ENCODE measurements at places on chromosomes 6 and 20.

DNA sequence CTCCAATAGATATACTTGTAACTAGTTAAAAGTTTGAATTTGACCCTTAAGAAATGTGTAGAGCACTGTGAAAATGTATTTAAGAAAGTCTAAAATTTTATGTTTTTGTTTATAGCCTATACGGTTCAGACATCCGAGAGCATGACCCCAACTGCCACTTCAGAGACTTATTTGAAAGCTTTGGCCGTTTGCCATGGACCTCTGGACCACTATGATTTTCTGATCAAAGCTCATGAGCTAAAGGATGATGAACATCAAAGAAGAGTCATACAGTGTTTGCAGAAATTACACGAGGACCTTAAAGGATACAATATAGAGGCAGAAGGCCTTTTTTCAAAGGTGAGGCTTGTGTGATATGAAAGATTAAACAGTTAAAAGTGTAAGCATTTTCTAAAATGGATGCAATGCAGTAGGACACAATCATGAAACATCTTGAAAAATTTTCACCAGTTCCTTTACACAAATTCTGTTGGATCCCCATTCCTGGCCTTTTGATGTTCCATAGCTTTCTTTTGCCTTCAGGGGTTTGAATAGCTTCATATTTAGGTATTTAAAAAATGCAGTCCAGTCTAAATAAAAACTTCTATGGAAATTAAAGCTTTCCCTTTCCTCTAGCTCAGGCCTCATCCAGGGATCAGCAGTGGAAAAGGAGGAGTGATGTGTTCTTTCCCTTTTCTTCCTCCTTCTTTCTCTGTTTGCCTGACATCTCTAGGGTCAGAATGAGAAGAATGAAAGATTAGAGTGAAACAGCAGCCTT lies 29.0 kb downstream of the AFG1L start:
- DNase-seq: no peak

DNA sequence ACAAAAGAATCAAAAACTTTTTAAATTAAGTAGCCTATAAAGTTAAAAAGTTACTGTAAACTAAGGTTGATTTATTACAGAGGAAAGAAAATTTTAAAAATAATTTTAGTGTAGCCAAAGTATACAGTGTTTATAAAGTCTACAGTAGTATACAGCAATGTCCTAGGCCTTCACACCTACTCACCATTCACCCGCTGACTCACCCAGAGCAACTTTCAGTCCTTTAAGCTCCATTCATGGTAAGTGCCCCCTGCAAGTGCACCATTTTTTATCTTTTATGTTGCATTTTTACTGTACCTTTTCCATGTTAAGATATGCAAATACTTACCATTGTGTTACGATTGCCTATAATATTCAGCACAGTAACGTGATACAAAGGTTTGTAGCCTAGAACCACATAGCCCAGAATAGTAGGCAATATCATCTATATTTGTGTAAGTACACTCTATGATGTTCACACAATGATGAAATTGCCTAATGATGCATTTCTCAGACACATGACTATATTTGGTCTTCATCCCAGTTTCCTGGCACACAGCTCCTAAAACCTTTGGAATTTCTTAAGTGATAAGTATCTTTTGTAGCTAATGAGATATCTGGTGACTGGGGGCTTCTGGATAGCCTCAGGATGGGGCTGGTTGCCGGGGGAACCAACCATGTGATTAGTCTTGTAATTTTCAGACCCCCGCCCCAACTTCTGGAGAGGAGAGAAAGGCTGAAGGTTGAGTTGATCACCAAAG lies 111.0 kb downstream of the MRPL14 start:
- no peak for DNase-seq

DNA sequence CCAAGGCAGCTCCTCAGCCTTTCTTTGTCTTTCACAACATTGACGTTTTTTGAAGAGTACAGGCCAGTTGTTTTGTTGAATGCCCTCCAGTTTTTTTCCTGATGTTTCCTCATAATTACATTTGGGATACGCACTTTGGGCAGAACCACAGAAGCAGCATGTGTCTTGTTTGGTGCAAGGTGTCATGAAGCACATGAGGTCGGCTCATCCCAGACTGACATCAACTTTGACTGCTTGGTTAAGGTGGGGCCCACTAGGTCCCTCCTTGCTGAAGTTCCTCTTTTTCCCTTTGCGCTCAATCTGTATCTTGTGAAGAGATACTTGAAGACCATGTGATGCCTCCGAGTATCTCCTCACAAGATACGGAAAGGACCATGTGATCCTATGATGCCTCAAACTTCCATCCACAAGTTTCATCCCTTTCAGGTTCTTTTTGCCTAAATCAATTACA lies 10.5 kb downstream of the SNAI1 start:
- no peak for DNase-seq

DNA sequence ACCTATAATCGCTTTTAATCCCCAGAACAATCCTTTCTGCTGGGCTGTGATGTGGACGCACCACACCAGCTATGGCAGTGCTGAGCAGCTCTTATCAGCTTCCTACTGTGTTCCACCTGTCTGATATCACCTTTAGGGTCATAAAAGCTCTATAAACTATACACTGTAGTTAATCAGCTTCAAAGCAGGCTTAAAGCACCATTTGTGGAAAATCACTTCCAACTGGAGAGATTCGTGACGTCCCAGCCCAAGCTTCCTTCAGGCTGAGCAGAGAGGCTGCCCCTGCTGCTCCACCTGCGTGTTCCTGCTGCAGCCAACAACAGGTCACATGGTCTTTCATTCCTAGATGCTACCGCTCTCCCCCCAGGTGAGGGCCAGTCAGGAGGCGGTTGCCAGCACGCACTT lies 156.5 kb downstream of the SMOC2 start:
- DNase-seq: no peak

DNA sequence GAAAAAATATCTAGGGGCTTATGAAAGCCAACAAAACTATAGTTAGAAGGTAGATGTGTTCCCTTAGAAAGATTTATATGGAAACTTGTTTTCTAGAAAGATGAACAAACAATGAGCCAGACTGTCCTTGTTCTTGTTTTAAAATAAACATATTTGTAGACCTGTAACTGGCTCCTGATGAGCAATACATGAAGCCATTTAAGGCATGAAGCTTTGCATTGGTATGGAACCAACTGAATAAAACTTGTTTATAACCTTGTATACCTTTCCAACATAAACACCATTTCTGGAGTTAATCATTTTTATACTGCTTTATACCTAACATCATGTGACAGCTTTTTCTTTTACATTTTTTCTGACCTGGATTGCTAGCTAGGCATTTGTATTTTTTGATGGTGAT lies 247.8 kb downstream of the PRL start:
- DNase-seq: no peak

- no peak for DNase-seq
These were observed 15.2 kb downstream of the TFEB start for GRCh38 chr6:41720262-41720620.

DNA sequence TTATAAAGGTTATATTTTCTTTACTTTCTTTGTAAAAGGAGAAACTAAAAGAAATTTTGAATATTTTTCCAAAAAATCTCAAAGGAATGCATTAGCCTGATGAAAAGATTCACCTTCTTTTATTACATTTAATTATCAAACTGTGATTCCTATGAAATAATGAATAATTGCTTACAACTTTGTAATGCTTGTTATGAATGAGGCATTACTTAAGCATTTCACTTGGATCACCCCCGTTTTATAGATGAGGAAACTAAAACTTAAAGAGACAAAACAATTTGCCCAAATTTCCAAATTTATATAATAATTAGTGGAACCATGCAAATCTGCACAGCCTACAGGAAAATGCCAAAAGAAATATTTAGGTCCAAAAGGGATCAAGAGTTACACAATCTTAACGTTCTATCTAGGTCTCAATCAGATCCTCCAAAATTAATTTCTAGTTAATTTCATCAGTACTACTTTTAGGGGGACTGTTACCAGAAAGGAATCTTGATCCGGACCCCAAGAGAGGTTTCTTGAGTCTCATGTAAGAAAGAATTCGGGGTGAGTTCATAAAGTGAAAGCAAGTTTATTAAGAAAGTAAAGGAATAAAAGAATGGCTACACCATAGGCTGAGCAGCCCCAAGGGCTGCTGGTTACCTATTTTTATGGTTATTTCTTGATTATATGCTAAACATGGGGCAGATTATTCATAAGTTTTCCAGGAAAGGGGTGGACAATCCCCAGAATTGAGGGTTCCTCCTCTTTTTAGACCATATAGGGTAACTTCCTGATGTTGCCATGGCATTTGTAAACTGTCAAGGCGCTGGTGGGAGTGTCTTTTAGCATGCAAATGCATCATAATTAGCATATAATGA lies 288.0 kb downstream of the ADGB start:
- DNase-seq: no peak

- DNase-seq: no peak
These were observed 120.1 kb downstream of the IRF4 start for GRCh38 chr6:511488-512137.

- no peak for DNase-seq
These were observed 3.3 kb downstream of the SYCP2L start for GRCh38 chr6:10890151-10890550.

GRCh38 chr6:14722704-14723103 lies 523.2 kb upstream of the JARID2 start:
- DNase-seq: no peak

- no peak for DNase-seq
These were observed 5.8 kb upstream of the ADAM33 start for GRCh38 chr20:3687655-3688054.

DNA sequence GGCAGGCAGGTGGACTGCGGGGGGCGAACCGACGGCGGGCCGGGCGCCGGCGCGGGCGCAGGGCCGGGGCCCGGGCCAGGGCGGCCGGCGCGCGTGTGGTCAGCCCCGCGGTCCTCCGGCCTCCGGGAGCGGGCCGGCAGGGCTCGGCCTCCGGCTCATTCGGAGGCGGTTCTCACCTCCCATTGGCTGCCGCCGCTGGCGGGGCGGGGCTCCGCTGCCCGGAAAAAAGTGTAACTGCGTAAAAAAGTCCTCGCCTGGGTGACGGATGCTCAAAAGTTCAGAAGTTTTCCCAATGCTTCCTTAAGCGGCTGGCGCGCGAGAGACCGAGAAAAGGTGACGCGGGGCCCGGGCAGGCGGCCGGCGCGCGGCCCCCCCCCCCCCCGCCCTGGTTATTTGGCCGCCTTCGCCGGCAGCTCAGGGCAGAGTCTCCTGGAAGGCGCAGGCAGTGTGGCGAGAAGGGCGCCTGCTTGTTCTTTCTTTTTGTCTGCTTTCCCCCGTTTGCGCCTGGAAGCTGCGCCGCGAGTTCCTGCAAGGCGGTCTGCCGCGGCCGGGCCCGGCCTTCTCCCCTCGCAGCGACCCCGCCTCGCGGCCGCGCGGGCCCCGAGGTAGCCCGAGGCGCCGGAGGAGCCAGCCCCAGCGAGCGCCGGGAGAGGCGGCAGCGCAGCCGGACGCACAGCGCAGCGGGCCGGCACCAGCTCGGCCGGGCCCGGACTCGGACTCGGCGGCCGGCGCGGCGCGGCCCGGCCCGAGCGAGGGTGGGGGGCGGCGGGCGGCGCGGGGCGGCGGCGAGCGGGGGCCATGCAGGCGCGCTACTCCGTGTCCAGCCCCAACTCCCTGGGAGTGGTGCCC lies at the start of gene FOXC1:
TSS of gene FOXC1 (plus strand) at position 268 of the 849 bp plus-strand sequence. CDS start at position 799, 531 bp downstream.
- peak; percentile 74 for DNase-seq

GRCh38 chr20:34143951-34144350 lies 31.9 kb upstream of the EIF2S2 start:
- no peak for DNase-seq

GRCh38 chr6:21749754-21750153 lies 156.2 kb downstream of the SOX4 start:
- no peak for DNase-seq

GRCh38 chr6:54899442-54899841 lies 52.9 kb downstream of the FAM83B start:
- no peak for DNase-seq

DNA sequence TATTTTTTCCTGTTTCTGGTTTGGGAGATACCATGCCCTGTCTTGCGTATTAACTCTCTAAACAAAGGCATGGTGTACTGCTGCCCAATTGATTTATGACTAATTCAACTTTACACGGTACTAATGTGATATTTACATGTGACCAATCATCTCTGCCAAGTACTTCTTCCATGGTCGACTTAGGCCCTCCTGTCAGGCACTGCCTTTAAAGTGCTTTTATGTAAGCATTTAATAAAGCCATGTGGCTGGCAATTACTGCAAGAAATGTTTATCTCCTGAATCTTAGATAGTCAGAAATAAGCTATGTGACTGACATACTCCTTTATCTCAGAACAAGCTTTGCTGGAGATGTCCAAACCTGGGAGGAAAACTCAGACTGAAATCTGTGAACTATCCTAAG lies 323.4 kb downstream of the BTBD3 start:
- no peak for DNase-seq

GRCh38 chr20:59269411-59270025 lies 30.9 kb upstream of the EDN3 start:
- DNase-seq: no peak

GRCh38 chr6:44298055-44298803 lies 14.9 kb downstream of the AARS2 start:
- no peak for DNase-seq

GRCh38 chr20:49874696-49875095 lies 40.6 kb downstream of the SPATA2 start:
- DNase-seq: no peak

- no peak for DNase-seq
These were observed 356.0 kb upstream of the JARID2 start for GRCh38 chr6:14889611-14890593.

- DNase-seq: no peak
These were observed 2.8 kb upstream of the AGPAT4 start for GRCh38 chr6:161276605-161277155.

DNA sequence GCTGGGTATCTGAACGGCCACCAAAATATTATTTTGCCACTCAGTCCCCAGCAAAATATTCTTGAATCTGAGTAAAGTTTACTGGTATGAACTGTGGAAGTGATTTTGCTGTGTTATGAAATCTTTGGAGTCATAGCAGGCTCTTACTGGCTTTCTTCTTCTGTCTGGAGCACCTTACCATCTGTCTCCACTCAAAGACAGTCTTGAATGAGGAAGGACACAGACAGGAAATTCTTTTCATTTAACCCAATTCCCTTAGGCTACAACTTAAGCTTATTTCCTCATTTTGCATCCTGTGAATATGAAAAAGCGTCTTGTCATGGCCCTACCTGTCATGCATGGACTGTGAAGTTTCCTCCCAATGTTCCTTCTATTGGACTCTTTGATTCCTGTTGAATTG lies 24.7 kb downstream of the FNDC1 start:
- DNase-seq: no peak

- no peak for DNase-seq
These were observed 317.0 kb downstream of the CDC5L start for GRCh38 chr6:44704240-44705150.

- no peak for DNase-seq
These were observed 48.0 kb downstream of the MAPK14 start for GRCh38 chr6:36075656-36076055.

DNA sequence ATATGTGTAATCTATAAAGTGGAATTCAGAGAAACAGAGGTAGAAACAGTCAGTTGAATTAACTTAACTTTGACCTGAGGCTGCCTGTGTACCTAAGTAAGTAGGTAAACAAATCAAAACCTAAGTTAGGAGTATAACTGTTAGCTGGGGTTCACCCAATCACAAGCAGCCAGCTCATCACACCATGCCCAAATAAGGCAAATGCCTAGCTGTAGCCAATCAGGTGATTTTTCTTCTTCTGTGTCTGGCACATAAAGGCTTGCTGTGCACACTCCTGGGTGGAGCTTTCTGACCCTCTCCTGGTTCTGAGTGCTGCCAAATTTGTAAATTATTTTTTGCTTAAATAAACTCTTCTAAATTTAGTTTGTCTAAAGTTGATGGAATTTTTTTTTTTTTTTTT lies 54.7 kb upstream of the TRIM39 start:
- no peak for DNase-seq

Measured in GM04504 (cell line).